K562 (cell line): ENCODE measurements at places on chromosomes 6 and 20. TPM values are rescaled to one million over a fixed set of nuclear protein-coding genes. Genes with fewer than 3 reads are reported as not detected.

Gene TRIM40
- not detected in 2 replicates for total RNA-seq

- no peak overlapping the region for H3K4me3 ChIP-seq
- H3K4me1 ChIP-seq, result peaks cover 4% of the 10 kb centered on the region; the same call in 1 of the 2 replicates
- no peak overlapping the region for H3K27ac ChIP-seq
- no peaks in the 10 kb centered on the region for H3K27me3 ChIP-seq
- no peak for DNase-seq
- H3K36me3 ChIP-seq, result no peaks in the 10 kb centered on the region
Measured at GRCh38 chr6:20162515-20162914, 49.8 kb downstream of the MBOAT1 start.

Gene SLC26A8
- total RNA-seq, result not detected in 2 replicates

Gene HLA-DRA
- total RNA-seq, result 1.8 and 2.4 TPM in 2 replicates

DNA sequence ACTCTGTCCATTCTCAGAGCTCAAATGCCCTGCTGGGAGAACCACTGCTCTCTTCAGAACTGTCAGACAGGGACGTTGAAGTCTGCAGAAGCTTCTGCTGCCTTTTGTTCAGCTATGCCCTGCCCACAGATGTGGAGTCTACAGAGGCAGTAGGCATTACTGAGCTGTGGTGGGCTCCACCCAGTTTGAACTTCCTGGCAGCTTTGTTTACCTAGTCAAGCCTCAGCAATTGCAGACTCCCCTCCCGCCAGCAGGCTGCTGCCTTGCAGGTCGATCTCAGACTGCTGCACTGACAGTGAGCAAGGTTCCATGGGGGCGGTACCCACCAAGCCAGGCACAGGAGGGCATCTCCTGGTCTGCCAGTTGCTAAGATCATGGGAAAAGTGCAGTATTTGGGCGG lies 21.8 kb upstream of the UFL1 start:
- H3K36me3 ChIP-seq, result no peaks in the 10 kb centered on the region
- H3K4me3 ChIP-seq, result no peak overlapping the region
- no peak for DNase-seq

Gene C6orf141
- not detected in 2 replicates for total RNA-seq
